Endothelial cell of umbilical vein (primary cell): ENCODE measurements at places on chromosomes 2 and 18. TPM values are rescaled to one million over a fixed set of nuclear protein-coding genes. Genes with fewer than 3 reads are reported as not detected.

MAP4K4 gene
- total RNA-seq, result 251 and 269 TPM in 2 replicates

RSAD2 gene
- total RNA-seq, result 0.09 and 0.18 TPM in 2 replicates

ITM2C gene
- total RNA-seq, result 8.4 and 12.0 TPM in 2 replicates

GAREM1 gene
- 1.0 and 1.1 TPM in 2 replicates for total RNA-seq

FOXI3 gene
- total RNA-seq, result not detected in 2 replicates

DSG4 gene
- total RNA-seq, result not detected in 2 replicates

DOK6 gene
- total RNA-seq, result not detected in 2 replicates

ATP8B1 gene
- 86.5 and 100 TPM in 2 replicates for total RNA-seq

ITPRIPL1 gene
- total RNA-seq, result 4.6 and 5.8 TPM in 2 replicates

MC2R gene
- total RNA-seq, result not detected in 2 replicates

C1QL2 gene
- not detected in 2 replicates for total RNA-seq

CHST9 gene
- total RNA-seq, result not detected in 2 replicates

RAB27B gene
- total RNA-seq, result 0.09 TPM in 1 of 2 replicates, not detected in the other

KCNE4 gene
- total RNA-seq, result not detected in 2 replicates

PLGLB1 gene
- total RNA-seq, result 0.75 and 1.8 TPM in 2 replicates

ICA1L gene
- total RNA-seq, result 3.7 and 4.1 TPM in 2 replicates

IL36G gene
- total RNA-seq, result not detected in 2 replicates

TFPI gene
- total RNA-seq, result 266 and 286 TPM in 2 replicates

IGFBP2 gene
- total RNA-seq, result 212 and 229 TPM in 2 replicates

DPP4 gene
- total RNA-seq, result 3.0 and 6.2 TPM in 2 replicates

REG1B gene
- not detected in 2 replicates for total RNA-seq

C2orf66 gene
- 0.27 and 0.39 TPM in 2 replicates for total RNA-seq

RBM45 gene
- 11.2 and 12.4 TPM in 2 replicates for total RNA-seq

FTCDNL1 gene
- 0.27 and 0.65 TPM in 2 replicates for total RNA-seq

TEKT4 gene
- total RNA-seq, result not detected in 2 replicates

GREB1L gene
- total RNA-seq, result 0.22 and 0.76 TPM in 2 replicates

EVA1A gene
- 59.7 and 66.5 TPM in 2 replicates for total RNA-seq

CYRIA gene
- 38.4 and 40.3 TPM in 2 replicates for total RNA-seq

RGPD4 gene
- 0.09 TPM in 1 of 2 replicates, not detected in the other for total RNA-seq

FER1L5 gene
- not detected in 2 replicates for total RNA-seq

TMEM150A gene
- total RNA-seq, result 14.6 and 17.7 TPM in 2 replicates

SCN7A gene
- not detected in 2 replicates for total RNA-seq

RASGRP3 gene
- total RNA-seq, result 39.6 and 42.1 TPM in 2 replicates

PRPF40A gene
- total RNA-seq, result 99.5 and 123 TPM in 2 replicates

AFF3 gene
- 0.07 and 0.16 TPM in 2 replicates for total RNA-seq

ZC3H6 gene
- 2.5 and 3.0 TPM in 2 replicates for total RNA-seq

EMILIN1 gene
- 4.1 and 16.6 TPM in 2 replicates for total RNA-seq

CCDC102B gene
- 0.62 and 1.3 TPM in 2 replicates for total RNA-seq

ARHGAP28 gene
- 21.0 and 23.4 TPM in 2 replicates for total RNA-seq

PCARE gene
- not detected in 2 replicates for total RNA-seq

FAM110C gene
- not detected in 2 replicates for total RNA-seq

MYO5B gene
- total RNA-seq, result 1.1 and 1.4 TPM in 2 replicates

IL1F10 gene
- not detected in 2 replicates for total RNA-seq

PLCL1 gene
- 3.4 and 5.1 TPM in 2 replicates for total RNA-seq
